NCI-H187 (cell line): ENCODE measurements at places on chromosomes 16 and 17.

- no peak for DNase-seq
Measured at GRCh38 chr16:66857437-66857836, 13.2 kb downstream of the CA7 start.

DNA sequence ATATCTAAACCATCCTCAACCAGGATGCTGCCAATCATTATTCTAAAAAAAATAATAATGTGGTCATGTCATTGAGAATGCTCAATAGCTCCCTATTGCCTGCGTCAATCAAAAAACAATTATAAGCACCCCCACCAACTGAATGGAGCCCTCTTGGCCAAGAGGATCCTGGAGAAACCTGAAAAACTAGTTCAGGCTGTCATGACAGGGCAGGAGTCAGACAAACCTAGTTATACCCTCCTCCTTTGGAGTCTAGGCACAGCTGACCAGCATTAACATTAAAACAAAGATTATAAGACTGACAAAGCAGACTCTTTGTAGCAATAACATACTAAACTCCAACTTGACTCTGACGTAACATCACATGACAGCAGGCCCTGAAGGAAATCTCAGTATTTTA lies 119.2 kb upstream of the CCL2 start:
- DNase-seq: no peak

- no peak for DNase-seq
Measured at GRCh38 chr17:68325961-68326360, 34.7 kb downstream of the ARSG start.

DNA sequence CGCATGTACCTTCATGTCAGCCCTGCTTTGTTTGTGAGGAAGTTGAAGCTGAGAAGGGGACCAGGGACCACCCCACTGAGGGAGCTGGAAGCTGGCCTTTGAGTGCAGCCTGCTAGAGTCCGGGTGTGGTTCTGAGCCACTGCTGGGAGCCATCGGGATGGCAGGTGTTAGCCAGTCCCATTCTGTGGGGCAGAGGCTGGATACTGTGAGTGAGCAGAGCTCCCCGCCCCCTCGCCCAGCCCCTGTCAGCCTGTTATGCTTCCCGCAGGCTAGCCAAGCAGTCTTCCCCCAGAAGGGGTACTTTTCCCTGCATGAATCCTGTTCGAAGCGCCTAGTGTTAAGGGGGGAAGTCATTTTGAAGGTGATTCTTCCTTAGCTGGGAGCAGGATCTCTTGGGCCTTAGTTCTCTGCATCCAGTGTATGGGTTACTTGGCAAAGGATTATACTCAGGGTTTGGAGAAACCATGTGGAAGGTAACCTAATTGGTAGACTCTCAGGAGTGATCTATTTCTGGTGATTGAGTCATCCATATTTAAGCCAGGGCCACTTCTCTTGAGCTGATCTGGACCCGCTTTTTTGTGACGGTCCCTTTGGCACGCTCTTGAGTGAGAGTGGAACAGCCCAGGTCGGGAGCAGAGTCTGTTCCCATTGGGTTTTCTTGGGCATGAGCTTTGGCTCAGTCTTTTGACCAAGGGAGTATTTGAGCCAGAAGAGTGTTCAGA lies 23.8 kb downstream of the AKAP1 start:
- peak; percentile 38 for DNase-seq

DNA sequence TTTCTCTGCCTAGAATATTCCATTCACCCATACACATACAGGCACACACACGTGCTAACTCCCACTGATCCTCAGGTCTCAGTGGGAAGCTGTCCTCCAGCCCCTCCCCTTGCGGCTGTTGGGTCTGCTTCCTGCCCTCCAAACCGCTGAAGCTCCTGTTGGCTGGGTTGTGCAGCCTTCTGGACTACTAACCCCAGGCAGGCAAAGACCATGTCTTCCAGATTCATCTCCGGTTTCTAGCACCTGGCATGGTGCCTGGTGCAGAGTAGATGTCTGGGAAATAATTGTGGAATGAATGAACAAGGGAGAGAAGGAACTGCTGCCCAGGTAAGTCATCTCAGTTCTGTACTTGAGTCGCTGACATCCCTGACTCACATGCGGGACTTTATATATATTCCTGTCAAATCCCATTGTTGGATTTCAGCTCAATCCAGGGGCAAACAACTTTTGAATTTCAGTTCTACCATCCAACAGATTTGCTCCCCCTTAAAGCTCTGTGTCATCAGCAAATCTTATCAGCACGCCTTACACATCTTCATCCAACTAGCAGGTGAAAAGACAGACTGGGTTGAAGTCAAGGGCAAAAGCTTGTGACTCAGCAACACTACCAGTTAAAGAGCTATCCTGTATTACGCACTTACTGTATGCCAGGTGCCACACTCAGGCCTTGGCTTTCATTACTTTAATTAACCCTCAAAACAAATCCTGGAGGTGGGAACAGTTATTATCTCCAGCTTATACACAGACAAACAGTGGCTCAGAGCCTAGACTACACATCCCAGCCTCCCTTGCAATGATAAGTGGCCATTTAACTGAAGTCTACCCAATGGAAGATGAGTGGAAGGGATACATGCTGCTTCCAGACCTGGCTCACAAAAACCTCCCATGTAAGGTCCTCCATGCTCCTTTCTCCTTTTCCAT lies 51.1 kb downstream of the SRCIN1 start:
- no peak for DNase-seq

DNA sequence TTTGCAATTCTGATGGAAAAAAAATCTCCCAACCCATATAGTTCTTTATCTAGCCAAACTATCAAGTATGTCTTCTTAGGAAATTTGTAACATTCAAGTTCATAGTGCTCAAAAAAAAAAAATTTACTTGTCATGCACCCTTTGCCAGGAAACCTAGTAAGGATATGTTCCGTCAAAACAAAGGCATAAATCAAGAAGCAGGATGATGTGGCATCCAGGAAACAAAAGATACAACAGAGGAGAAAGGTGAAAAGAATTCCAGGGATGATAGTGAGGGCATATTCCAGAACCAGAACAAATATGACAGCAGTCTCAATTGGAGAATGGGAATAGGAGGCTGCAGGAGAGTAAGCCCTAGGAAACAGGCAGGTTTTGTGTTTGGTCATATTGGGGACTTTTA lies 104.6 kb downstream of the SPAG9 start:
- DNase-seq: no peak

DNA sequence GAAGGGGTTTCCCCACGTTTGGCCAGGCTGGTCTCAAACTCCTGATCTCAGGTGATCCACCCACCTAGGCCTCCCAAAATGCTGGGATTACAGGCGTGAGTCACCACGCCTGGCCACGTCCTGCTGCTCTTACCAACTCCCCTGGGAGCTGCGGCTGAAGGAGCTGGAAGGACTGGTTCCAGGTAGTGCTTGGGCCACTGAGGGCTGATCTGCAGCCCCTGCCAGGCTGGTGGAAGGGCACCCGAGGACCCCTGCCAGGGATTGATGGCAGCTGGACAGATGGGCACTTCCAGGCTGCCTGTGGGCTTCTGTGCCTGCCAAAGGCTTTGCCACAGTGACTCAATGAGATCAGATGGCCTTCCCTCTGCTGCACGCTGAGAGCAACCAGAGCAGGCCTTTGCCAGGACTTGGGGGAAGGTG lies 2.3 kb downstream of the OXLD1 start:
- DNase-seq: no peak

GRCh38 chr17:21034340-21035235 lies 8.2 kb downstream of the USP22 start:
- no peak for DNase-seq

- DNase-seq: no peak
Measured at GRCh38 chr16:87543436-87544191, 50.8 kb upstream of the ZCCHC14 start.

GRCh38 chr17:80260791-80261158 lies at the start of gene RNF213:
TSS of gene RNF213 (plus strand) at chr17:80260852. CDS start at chr17:80263682, 2,830 bp downstream.
- no peak for DNase-seq

DNA sequence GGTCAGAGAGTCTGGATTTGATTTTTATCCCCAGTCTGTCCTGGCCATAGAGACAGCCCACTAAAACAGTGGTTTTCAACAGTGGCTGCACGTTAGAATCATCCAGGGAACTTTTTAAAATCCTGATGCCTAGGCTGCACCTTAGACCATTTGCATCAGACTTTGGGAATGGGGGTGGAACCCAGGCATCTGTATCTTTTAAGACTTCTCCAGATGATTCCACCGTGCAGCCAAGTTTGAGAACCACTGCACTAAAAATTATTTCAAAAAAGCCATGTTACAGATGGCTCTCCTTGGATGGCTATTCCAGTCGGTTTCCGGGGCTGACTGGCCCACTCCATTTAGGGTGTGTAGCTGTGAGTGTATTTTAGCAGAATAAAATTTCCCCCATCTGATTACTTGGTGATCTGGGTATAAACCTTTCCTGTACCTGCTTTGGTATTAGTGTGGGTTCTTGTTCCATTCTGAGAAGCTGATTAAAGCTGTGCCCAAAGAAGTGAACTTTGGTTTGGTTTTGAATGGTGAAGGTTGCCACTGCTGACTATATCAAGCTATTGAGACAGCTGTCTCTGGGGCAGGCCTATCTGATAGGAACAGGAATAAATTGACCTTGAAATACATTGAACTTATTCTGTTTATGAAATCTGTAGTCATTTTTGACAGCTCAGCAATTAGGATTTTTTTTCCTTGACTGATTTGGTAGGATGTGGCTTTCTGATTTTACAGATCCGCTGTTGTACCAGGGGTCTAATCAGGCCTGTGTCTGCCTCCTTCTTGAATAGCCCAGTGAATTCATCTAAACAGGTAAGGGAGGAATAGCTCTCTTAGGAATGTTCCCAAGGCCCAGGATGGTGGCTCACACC lies 1.3 kb downstream of the ATP5MC1 start:
- no peak for DNase-seq

DNA sequence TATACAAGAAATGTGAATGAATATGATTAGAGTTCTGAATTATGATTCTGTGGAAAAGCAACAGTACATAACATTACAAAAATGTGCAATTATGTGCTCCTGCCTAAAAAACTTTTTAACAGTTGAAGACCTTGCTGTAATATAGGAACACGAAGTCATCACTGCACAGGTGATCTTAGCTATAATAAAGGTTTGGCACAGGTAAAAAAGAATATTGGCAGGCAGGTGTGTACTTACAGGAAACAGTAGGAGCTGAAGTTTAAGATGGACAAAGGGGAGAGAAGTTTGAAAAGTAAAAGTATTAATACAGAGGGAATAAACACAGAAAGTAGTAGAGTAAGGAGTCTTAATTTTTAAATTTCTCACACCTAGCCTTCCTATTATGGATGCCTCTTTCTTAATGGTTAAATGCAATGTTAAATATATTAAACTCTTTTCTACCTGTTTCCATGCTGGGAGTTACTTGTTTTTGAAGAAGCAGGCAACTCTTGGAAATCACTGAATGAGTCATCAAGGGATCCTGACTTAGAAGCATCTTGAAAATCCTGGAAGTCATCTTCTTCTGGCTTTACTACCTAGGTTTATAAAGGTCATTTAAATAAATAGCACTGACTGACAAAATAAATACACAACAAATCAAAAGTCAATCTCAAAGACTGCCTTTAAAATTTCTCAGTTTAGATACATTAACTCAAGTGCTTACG lies 40.7 kb downstream of the SYNRG start:
- no peak for DNase-seq

DNA sequence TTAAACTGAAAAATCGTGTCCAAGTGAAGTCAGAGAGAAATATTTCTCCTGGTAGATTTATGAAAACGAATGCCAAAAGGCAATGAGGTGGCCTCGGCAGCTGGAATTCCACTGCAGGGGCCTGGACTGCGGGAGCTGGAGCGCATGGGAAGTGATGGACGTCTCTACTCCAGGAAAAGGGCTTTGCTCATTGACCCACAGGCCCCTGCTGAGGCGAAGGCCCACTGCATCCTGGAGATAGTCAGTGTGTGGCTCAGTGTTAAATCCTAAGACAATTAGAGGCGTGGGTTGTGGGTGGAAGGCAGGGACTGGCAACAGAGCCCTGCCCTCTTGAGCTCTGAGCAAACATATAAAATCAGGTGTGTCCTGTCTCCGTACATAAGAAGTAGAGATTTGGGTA lies 191.4 kb downstream of the SLC39A11 start:
- DNase-seq: no peak

GRCh38 chr17:11880714-11881113 lies 116.6 kb downstream of the ZNF18 start:
- DNase-seq: no peak

DNA sequence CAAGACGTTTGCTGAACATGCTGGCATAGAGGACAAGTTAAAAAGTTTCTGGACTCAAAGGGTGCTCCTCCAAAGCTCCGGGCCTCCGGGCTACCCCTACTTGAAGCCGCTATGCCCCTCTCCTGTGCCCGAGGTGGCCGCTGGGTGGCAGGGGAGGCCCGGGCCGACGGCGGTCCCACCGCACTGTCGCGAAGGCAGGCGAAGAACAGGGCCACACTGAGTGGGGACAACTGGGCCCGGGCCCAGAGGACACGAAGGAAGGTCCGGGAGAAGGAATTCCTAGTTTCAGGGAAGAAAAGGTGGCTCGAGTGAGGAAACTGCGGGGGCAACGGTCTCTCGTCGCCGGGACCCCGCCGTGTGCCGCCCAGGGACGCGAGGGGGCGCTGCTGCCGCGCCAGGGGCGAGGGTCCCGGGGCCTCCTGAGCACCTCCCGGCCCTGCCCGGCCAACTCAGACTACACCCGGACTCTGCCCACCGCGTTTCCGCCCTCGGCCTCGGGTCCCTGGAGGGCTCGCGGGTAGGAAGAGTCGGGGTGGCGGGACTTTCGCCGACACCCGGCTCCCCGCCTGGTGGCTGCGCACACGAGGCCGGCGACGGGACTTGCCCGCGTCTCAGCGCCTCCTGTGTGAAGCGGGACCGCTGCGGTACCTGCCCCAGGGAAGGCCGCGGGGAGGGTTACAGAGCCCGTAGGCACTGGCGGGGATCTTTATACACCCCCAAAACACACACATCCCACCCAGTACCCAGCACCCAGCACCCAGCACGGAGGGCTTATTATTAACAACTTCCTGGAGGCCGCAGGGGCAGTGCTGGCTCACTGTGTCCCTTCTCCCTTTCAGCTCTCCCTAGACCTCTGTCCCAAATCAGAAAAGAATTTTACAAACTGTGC lies 772 bp upstream of the CHCT1 start:
- DNase-seq: no peak

DNA sequence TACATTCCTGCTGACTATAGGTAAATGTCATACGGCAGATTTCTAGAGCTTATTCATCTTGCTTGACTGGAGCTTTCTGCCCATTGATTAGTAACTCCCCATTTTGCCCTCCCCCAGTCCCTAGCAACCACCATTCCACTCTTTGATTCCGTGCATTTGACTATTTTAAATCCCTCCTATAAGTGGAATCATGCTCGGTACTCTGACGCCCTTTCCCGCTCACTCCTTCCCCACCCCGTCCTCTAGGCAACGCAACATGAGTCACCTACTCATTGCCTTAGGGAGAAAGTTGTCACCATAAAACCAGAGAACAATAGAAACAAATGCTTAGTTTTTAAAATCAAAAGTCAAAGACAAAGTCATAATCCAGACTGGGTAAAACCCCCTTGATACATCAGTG lies 45.5 kb upstream of the RBBP6 start:
- no peak for DNase-seq
